ENCODE measurements at places on chromosomes 6 and 20.

DNA sequence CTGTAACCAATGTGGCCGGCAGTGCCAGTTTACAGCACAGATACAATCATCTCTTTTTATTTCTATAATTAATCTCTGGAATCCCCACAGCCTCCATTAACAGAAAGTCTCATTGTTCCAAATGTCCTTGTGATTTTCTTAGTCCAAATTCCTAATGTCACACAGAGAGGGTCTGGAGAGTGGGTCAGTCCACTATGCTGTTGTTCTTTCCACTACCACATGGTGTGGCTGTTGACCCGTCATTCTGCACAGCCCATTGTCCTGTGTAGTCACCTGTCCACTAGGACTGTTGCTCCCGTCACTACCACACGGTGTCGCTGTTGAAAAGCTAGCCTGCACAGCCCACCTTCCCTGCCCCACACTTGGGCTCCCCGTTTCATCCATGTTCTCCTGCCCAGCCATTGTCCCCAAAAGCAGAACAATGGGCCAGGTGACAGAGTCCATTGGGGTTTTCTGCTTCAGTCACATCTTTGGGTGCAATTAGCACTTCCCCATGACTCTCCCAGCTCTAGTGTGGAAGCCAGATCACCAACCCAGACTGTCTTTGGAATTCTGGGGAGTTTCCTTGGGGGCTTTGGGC lies 8.6 kb upstream of the LBP start:
- DNase-seq: no peak

- DNase-seq: no peak
Observed at GRCh38 chr6:14804785-14805210, 441.1 kb upstream of the JARID2 start.

GRCh38 chr6:83273596-83273995 lies 80.4 kb downstream of the RWDD2A start:
- DNase-seq: no peak

DNA sequence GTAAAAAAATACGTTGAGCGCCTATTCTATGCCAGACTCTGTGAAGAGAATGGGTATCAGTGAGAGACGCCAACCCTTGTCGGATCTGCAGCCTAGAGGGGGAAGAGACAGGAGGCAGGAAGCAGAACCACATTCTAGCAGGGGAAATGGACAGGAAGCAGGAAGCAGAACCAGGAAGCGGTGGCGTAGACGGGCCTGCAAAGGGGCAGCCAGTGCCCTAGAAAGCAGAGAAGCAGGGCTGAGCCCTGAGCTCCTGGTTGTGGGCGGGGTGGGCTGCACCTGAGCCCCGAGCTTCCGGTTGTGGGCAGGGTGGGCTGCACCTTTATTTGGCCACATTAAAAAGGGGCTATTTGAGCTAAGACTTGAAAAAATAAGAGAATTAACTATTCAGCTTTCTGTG lies 71.9 kb downstream of the FAM120B start:
- no peak for DNase-seq

DNA sequence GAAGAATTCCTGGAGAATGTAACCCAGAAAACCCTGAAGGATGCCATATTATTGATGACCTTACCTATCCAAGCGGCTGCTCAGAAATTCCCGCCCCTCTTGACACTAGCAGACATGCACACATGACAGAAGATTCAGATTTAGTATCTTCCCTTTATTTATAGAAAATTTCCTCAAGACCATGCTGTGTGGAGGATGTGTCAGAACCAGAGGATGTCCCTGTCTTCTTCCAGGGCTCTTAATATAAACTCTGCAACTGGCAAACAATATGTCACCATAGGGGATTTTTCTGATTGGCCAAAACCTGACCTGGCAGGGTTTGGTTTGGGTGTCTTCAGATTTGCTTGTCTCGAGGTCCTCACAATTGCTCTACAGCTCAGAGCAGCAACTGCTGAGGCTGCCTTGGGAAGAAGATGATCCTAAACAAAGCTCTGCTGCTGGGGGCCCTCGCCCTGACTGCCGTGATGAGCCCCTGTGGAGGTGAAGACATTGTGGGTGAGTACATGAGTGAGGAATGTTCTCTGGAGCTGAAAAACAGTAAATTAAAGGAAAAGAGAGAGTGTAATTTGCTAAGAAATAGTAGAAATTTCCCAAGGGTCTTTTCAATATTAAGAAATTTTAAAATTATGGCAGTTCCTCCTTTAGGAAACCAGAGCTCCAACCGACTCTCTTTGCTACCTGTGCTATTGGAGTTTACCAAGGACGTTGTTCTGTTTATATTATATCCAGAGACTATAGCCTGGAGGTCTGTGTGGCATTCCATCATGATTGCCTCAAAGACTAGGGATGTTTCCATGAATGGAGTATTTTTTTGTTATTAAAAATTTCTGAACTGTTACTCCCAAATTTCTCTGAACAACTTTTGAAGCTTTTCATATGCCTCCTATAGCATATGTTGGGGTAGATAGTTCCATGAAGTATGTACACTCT lies at the start of gene HLA-DQA2:
Gene HLA-DQA2 (plus strand): TSS at position 361 of the 930 bp plus-strand sequence. CDS start 53 bp downstream, at position 414.
- no peak for DNase-seq
